HFF-Myc (cell line): ENCODE measurements at places on chromosomes 2 and 18.

GRCh38 chr18:40866968-40867367 lies 1088.1 kb upstream of the PIK3C3 start:
- DNase-seq = no peak

GRCh38 chr2:168459256-168459655 lies 3.2 kb downstream of the CERS6 start:
- DNase-seq = no peak

DNA sequence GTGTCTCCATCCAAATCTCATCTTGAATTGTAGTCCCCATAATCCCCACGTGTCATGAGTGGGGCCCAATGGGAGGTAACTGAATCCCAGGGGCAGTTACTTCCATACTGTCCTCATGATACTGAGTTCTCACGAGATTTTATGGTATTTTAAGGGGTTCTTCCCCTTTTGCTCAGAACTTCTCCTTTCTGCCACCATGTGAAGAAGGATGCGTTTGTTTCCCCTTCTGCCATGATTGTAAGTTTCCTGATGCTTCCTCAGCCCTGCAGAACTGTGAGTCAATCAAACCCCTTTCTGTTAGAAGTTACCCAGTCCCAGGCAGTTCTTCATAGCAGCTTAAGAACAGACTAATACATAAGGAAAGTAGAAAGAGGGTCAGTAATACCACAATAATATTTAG lies 480.4 kb downstream of the KCNJ3 start:
- no peak for DNase-seq

DNA sequence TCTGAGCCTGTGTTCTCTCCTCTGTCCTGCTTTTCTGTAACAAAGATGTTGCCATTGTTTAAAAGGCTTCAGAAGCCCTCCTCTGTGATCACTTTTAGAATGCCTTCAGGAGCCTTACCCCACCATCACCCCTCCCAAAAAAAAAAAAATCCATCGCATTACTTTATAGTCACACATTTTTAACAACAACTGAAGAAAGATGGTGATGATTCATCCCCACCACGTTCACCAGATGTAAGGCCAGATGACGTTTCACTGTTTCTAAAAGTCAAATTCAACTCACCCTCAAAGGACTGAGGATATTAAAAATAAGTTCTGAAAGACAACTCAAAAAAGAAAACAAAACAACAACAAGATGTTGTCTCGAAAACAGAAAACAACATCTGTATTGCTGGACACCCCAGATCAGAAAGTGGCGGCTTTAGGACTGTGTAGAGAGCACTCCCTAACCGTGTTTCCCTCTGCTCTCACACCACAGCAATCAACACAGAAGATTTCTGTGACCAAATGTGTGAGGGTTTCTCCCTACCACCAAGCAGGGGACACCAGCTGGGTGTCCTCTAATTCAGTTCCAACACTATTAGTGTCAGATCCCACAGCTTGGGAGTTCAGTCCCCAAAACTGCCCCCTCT lies 61.9 kb upstream of the CREB1 start:
- DNase-seq = peak; percentile 68

DNA sequence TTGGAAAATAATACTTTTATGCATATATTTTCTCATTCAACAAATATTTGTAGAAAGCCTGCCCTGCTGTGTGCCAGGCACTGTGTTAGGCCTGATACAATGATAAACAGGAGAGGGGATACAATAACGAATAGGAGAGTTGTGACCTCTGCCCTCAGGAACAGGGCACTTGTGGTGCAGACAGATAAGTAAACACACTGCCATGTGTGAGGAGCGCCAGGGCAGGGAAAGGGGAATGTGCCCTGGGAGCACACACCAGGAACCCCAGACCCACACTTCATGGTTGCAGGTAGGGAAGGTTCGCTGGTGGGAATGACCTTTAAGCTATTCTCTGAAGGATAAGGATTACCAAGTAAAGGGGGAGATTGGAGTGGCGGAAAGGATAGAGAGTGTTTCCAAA lies 42.2 kb upstream of the DSC1 start:
- DNase-seq = no peak

DNA sequence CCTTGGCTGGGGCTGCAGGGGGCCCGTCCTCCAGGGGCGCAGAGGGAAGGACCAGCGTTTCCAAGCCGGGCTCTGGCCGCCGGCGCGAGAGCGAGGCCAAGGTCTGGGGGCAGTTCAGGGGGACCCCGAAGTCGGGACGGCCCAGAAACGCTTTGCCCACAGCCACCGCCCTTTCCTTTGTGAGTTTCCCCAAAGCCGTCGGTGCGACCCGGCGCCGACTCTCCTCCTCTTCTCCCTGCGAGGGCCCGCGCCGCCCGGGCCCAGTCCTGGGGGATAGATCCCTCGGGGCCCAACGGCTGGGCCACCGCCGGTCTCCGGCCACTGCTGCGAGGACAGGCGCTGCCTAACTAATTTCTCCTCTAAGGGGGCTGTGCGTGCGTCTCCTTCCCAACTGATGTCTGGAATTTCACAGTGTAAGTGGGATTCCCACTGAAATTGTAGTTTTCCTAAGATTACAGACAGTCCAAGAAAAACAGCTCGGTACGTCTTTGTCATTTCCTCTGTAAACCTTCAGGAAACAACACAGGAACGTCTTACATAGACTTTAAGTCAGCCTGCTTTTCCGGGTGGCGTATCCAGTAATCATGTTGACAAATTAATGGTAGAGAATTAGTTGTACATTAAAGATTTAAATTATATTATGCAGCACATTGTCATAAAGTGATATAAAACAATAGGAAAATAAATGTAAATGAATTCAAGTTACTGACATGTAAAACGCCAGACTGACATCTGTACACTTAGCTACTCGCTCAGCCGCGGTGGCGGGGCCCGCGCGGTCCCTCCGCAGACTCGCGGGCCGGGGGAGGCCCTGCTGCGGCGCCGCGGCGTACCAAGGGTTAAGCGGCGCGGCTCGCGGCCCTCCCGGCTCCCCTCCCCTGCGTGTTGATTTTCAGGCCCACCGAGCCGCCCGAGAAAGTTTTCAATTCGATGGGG lies 139.4 kb upstream of the SIX3 start:
- no peak for DNase-seq

DNA sequence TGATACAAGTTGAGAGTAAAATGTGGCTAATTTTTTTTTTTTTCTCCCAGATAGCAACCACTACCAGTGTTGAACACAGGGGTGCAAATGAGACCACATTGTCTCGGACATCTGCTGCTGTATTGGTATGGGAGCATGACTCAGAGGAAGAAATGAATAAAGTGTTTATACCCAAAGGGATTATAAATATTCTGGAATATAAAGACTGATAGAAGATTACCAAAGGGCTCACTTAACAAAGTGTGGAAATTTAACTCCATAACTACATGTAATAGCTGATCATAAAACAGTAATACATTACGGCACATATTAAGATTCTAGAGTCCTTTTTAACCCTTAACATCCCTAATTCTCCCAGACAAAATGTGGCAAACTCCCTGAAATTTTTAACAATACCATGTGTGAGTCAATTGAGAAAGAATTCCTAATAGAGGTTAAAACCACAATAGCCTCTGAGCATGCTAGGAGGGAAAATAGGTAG lies 1023.0 kb upstream of the ACVR2A start:
- peak; percentile 11 for DNase-seq

DNA sequence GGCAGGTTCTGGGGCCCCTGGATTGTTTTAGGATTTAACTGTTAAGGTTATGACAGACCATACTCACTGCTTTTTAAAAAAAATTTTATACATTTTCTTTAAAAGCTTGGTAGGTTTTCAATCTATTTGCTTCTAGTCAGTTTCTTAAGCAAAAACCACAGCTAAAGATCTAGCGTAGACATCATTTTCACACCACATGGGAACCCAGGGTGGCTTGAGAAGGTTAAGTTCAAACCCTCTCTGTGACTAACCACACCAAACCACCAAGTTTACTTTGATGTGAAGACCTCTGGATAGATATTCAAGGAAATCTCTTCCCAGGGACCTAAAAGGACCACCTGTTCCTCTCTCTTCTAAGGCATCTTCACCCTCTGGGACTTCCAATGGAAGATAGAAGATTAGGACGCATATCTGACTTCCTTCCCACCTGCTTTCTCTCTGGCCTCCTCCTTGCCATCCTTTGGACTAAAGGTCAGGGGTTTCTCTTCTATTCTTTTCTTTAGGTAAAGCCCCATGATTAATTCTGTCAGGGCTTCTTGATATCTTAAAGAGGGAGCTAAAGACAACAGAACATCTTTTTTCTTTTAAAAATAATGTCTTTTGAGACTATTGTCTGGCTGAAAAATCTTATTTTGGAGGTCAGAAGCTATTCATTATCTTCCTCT lies 32.3 kb downstream of the FOSL2 start:
- DNase-seq = no peak

DNA sequence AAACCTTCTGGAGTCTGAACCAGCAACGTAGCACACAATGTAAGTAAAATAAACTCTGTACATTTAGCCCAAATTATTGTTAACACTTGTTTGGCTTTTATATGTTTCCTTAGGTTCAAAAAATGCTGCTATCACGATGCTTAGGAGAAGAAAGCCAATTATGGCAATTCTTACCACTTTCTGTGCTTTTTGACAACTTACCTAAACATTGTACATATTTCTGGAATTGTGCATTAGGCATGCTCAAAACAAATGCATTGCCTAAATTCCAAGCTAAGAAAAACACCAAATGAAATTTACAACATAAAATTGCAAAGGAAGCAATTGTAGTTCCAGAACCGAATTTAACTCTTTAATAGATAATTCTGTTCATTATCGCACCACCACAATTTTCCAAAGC lies 585.6 kb upstream of the DSEL start:
- DNase-seq = no peak

GRCh38 chr2:138522556-138522955 lies 21.0 kb downstream of the SPOPL start:
- no peak for DNase-seq

GRCh38 chr2:11248-11941 lies 34.9 kb downstream of the FAM110C start:
- DNase-seq = no peak

GRCh38 chr2:228867406-228867805 lies 403.7 kb downstream of the PID1 start:
- DNase-seq = no peak
